ENCODE measurements at places on chromosomes 2 and 18.

DNA sequence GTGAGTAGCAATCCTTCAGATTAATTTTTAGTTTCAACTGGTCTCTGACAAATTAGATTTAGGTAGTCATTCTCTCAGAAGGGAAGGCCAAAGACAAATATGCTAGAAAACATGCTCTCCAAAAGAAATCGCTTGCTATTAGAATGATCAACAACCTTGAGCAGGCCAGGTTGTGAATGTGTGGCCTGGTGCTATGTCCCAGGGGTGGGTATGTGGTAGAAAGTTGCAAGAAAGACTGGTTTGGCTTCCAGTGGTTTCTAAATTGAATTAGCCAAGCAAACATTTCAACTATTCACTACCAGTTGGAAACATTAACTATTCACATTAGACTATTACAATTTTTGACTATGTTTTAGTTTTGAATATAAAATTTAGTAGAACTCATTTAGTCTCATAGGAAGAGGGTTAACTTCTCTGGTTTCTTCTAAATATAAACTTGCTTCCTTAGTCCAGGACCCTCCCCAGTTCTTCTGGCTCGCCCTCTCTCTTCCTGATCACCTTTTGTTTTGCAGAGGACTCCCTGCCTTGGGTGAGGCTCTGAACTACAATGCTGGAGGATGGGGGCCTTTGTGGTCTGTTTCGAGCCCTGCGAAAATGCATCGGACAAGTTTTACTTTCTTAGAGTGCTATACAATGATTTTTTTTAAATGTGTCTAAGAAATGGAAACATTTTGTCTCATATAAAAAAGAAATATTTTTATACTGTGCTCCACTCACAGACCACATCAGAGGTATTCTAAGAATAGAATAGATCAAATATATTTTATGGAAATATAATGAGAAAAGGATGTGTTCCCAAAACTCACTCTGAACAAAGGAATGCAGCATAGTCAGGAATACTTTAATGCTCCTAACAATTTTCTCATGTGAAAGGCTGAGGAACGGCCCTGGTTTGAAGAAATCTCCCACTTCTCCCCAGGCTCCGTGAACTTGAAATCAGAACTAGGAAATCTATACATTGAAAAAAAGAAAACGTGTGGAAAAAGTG lies 375.0 kb upstream of the ZEB2 start:
- DNase-seq, result no peak

DNA sequence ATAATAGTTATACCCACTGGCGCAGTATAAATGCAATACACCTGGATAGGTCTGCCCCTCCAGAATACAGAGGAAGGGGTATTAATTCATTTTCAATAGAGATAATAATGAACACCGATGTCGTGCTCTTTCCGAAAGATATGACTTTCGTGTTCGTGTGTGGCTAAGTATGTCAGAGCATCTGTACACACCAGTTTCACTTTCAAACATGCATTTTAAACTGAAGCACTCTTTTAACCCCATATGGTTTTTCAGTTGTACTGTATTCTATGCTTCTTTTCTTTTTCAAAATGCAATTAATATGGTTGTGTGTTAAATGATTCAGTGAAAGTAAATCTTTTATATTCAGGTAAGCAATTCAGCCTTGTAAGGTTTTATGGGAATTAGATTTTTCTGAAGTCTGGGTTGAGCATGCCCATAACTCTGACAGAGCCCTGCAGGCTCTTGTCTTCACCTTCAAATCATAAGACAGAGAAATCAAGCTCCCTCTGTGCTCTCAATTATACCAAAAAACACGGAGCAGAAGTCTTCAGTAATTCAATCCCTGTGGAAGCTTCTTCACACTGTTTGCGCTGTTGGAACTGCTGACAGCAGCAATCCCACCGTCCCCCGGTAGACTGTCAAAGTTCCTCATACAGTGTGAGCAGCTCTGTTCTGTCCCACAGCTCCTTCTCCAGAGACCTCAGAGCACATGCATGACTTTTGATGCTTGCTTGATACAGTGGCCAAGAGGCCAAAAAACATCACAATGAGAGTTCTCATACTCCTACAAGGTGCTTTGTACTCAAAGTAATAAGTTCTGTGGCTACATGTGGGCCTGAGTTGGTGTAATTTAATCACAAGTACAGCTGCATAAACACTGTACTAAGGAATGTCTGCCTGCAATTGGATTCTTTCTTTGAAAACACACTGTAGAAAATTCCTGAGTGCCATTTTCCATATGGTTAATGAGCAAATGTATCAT lies 186.8 kb downstream of the ZNF521 start:
- no peak for DNase-seq

- DNase-seq, result no peak
These were observed 189.3 kb downstream of the ANAPC1 start for GRCh38 chr2:111694700-111695101.

GRCh38 chr2:100791294-100791935 lies 28.5 kb upstream of the NPAS2 start:
- no peak for DNase-seq

DNA sequence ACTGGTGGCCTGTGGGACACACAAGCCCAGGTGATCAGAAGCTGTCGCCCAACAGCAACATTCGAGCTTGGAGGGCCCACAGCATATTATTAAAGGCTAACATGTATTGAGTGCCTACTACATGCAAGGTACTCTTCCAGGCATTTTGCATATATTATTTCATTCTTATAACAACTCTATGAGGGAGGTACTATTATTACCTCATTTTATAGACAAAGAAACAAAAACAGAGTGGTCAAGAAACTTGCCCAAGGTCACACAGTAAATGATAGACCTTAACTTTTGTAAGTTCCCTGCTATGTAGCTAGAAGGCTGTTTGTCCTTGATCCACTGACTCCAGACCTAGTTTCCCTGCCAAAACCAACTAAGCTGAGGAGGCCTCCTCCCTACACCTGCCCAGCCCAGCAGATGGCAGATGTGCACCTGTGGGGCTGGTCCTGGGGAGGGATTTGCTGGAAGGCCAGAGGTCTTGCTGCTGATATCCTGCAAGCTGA lies 35.7 kb downstream of the KANSL3 start:
- DNase-seq, result no peak

DNA sequence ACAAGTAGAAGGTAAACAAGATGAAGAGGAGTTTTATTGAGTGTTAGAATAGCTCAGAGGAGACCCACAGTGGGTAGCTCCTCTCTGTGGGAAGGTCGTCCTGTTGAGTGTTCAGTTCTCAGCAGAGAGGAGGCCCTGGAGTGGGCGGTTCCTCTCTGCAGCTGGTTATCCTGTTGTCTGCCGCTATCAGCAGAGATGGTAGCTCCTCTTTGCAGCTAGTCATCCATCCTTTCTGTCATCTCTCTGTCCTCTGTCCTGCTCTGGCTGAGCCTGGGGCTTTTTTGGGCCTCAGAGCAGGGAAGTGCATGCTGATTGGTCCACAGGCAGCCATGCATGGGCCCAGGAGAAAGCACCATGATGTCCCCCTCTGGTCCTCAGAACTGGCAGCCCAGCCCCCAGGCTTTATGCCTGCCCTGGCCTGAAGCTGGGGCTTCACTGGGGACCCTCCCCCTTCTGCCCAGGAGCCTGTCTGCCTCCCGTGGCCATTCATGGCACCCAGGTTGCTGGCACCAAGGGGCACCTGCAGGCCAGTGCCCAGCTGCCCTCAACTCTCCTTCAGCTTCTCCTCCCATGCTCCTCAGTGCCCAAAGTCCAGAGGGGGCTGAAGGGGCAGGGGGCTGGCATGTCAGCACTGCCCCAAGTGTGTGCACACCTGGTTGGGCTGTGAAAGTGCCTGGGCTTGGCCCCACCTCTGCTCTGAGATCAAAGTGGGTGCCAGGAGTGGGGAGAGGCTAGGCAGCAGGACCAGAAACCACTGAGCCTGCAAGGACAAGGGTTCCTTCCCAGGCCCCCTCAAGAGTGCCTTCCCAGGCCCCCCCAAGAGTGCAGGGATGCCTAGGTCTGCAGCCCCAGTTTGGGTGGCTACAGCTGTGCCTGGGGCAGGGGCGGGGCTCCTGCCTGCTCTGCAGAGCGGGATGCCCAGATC lies 98.7 kb downstream of the TWIST2 start:
- no peak for DNase-seq

DNA sequence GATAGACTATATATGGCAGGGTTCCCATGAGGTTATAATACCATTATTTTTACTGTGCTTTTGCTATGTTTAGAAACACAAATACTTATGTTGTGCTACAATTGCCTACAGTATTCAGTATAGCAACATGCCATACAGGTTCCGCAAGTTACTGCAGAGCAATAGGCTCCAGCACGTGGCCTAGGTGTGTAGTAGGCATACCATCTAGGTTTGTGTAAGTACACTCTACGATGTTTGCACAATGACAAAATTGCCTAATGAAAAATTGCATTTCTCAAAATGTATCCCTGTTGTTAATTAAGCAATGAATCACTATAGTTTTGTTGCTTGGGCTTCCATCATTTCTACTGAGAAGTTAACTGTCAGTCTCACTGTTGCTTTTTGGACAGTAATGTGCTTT lies 9.8 kb downstream of the CD302 start:
- no peak for DNase-seq

GRCh38 chr18:45749918-45750689 lies 26.1 kb downstream of the SLC14A1 start:
- DNase-seq, result no peak

DNA sequence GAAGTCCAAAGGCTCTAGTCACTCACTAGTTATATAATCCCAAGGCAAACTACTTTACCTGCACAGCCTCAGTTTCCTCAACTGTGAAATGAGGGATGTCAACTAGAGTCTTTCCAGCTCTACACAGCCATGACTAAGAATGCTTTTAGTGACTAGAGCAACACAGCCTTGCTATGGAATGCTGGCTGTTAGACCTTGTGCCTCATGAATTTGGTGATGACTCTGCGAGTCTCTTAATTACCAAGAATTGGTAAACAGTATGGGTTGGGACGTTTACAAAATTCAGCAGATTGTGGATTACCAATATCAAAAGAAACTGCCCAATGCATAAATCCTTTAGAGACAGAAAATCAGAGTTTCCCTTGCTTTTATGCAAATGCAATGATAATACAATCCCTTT lies 163.7 kb downstream of the ASXL3 start:
- DNase-seq, result no peak

GRCh38 chr2:158533009-158533408 lies 76.3 kb downstream of the PKP4 start:
- DNase-seq, result no peak

GRCh38 chr2:127486247-127487058 lies 39.8 kb downstream of the IWS1 start:
- no peak for DNase-seq

- no peak for DNase-seq
These were observed 255.8 kb upstream of the SLC14A2 start for GRCh38 chr18:45359275-45360009.

- DNase-seq, result no peak
These were observed 26.0 kb upstream of the HPCAL1 start for GRCh38 chr2:10276481-10277292.

- no peak for DNase-seq
These were observed 60.5 kb downstream of the DSEL start for GRCh38 chr18:67455890-67456501.
